OCI-M1 (cell line): ENCODE measurements at places on chromosomes 1 and 21.

DNA sequence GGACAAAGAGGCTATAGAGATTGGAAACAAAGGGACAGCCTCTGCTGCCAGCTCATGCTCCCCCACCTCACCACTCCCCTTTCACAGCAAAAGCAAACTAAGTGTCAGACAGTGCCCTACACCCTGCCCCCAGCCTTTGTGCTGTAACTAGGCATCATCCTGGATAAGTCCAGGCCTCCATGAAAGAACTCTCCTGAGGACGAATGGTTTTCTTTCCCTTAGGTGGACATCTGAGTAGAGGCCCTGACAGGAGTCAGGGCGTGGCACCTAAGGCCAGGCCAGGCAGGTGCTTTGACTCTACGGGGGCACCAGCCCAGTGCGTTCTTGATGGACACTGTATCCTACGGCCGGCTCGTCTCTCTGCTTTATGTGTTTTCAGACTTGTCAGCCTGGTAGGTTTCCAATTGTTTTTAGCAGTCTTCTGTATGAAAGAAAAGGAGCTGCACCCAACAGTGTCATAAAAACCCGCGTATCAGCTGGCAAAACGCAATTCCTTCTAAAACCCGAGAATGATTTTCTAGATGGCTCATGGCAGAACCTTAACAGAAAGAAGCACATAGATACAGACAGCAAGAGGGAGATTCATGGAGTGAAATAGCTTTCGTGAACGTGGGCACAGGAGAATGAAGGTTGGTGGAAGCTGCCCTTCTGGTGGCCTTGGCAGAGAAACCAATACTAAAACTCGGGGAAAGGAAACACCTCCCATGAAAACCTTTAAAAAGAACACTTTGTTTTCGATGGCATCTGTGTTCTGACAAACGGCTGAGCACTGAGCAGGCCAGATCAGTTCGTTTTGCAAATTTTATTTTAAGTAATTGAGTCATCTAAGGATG is 51.7 kb upstream of the AJAP1 start:
- DNase-seq: no peak

- no peak for DNase-seq
These were observed 48.6 kb upstream of the EPS15 start for GRCh38 chr1:51567653-51568052.

DNA sequence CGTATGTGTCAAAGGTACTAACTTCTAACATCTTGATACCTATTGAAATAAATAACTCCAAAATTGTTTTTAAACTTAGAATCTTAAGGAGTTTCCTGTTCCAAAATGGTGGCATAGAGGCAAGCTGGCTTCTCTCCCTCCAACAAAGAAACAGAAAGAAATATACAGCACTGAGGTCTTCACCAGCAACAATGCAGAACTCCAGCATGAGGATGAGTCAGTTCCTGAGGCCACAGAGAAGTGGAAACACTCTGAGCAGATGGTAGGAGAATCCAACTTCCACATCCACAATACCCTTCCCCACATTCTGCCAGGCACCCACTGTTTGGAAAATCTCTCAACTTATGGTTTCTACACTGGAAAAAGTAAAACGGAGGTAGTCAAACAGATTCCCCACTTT is 12.2 kb upstream of the PPIH start:
- no peak for DNase-seq

DNA sequence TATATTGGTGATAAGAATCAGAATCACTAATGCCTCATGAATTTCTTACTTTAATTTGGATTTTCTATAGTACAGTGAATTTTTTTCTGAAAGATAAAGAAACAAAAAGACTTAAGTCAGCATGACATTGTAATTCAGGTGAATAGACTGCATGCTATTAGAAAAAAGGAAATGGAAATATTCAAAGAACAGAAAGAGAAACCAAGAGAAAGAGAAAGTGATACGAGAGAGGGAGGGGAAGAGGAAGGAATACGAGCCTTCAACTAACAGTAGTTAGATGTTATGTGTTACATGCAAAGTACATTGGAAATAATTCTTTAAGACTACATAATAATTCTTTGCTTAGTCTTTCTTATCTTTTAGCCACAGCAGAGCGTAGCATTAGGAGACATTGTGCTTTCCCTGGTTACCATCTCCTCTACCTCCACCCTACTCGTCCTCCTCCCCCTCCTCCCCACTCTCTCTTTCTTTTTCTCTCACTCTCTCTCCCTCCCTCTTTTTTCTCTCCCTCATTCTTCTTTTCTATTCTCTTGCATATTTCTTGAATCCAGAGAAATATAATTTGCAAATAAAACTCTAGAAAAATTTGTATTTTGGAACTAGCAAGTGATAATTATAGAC is 46.4 kb upstream of the ADGRL4 start:
- peak; percentile 92 for DNase-seq

DNA sequence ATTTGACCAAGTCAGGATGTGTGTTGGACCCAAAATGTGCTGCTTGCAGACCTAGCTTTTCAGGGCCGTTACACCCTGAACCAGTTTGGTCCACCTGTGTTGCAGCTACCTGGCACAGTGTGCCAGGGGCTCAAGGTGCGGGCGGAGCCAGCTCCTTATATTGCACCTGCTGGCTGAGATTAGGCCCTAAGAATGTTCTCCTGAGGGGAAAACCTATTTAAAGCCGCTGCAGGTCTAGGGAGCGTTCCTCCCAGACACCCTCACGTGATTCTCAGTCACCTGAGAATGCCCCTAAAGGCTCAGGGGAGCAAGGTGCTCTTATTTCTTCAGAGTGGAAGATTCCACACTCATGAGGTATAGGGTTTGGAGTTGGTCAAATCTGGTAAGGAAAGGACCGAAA is 12.0 kb downstream of the GSTM3 start:
- no peak for DNase-seq

- no peak for DNase-seq
These were observed 429.4 kb upstream of the PTBP2 start for GRCh38 chr1:96292141-96292540.

DNA sequence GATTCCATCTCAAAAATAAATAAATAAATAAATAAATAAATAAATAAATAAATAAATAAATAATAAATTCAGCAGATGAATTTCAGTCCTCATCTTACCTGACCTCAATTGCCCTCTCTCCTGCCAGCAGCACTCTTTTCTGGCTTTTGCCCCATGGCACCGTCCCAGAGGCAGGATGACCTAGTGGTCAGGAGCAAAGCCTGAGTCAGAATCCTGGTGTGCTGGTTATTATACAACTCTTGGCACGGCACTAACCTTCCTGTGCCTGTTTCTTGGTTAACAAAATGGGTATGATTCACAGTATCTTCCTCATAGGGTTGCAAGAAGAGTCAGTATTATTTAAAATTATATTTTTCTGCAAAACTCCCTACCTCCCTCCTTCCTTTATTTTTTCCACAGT is 43.0 kb downstream of the NKAIN1 start:
- no peak for DNase-seq

DNA sequence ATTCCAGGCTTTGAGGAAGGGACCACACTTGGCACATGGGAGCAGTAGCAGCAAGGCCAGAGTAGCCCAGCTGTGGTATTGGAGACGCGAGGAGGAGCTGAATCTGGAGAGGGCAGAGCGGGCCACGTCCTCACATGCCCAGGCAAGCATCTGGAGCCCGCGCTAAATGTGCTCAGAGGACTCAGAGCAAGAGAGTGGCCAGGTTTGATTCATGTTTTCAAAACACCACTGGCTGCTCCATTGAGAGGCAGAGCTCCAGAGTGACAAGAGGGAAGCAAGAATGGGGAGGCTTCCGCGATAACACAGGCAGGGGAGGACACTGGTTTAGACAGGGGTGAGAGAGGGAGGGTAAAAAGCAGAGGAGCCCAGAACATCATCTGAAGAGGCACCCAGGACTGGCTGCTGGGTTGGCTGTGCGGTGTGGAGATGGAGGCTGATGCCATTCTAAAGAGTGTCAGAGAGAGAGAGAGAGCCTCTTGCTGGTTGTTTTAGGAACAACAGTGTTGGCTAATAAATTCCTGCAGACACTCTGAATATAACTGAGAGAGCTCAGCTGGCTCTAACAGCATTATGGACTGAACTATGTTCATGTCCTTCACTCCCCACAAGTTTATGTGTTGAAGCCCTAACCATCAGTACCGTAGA is 32.3 kb downstream of the RCAN1 start:
- peak; percentile 59 for DNase-seq

GRCh38 chr1:57064379-57065140 is 98.7 kb upstream of the C8B start:
- DNase-seq: no peak

DNA sequence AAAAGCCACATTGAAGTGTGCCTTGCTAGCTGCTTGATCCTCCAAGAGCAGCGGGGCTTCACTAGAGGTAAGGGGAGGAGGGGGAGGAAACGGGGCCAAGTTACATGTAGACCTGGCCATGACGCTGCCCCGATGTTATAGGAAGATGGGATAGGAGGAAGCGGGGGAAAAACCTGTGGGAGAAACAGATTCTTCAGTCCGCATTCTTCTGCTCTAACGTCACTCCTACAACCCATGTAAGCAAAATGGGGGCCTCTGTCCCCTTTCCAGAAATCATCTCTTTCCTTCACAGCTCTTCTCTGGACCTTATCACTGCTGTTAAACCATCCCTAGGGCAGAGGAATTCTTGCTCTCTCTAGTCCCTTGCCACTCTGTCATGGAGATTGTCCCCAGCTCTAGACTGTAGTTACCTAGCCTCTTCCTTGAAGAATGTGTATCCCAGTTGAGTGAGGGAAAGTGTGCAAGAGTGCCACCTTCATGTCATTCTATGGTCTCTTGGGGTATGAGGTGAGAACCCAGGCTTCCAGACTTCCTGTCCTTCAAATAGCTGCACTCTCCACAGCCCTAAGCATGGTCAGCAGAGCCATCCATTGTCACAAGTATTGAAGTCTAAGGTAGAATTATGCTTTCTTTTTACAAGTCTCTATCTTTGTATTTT is 11.4 kb downstream of the PLEKHO1 start:
- peak; percentile 39 for DNase-seq

DNA sequence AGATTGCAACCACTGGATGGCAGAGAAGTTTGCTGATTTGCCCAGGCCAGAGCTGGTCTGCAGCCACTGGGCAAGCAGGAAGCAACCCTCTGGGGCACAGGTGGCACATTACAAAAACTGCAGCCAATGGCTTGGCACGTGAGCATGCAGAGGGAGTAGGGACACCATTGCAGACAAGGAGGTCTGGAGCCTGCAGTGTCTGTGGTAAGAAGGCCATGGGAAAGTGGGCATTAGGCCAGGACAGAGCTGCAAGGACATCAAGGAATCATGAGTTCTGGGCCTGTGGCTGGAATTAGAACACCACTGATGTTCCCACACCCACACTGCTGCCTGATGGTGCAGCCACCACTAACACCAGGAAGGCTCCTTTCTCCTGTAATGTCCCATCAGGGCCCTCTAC is 113.0 kb downstream of the TSEN15 start:
- DNase-seq: no peak

DNA sequence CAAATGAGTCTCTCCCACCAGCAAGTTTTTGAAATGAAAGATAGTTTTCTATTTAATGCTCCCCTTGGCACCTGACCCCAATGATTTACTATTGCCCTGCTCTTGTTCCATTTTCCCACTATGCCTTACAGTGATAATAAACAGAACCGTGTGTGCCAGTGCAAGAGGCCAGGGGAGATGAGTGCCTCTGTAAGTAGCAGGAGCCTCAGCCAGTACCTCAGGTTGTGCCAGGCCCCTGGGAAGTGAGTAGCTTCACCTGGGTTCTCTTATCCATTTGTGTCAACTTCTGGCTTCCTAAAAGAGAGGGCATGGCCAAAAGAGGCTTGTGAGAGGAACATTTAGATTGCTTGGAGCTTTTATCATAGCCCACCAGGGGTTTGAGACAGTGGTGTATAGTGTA is 3.4 kb upstream of the ROR1 start:
- DNase-seq: no peak

DNA sequence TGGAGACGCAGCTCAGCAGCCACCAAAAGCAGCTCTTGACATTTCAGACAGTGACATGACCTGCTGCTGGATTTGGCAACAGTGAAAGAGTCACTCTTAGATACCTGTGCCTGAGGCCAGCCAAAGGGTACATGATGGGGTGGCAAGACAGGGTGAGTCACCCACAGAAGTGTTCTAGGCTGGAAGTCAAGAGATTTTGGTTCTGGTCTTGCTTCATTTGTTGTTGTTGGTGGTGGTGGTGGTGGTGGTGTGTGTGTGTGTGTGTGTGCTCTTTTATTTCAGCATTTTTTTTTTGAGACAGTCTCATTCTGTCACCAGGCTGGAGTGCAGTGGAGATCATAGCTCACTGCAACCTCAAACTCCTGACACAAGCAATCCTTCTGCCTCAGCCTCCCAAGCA is 25.8 kb downstream of the SHISAL2A start:
- DNase-seq: no peak

- DNase-seq: no peak
These were observed 20.4 kb upstream of the GPR88 start for GRCh38 chr1:100517515-100517914.

- no peak for DNase-seq
These were observed 5.1 kb upstream of the GNG12 start for GRCh38 chr1:67838180-67838910.

DNA sequence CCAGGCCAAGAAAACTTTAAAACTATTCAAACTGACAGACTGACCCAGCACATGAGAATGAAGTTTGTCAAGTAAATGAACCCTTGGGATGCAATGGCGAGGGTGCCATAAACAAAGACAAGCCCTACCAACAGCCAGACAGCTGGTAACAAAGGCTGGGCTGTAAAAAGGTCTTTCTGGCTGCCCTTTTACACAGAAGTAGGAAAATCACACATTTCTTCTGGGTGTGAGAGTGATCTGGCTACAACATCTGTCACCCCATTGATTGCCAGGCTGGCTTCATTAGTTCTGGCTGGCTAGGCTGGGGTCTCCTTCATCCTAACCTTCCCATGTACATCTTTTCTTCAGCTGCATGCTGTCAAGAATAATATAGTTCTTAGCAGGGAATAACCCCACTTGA is 83.6 kb upstream of the FOXD3 start:
- DNase-seq: no peak

- no peak for DNase-seq
These were observed 25.5 kb upstream of the PRSS38 start for GRCh38 chr1:227790034-227790400.

- no peak for DNase-seq
These were observed 81.8 kb upstream of the KCNA3 start for GRCh38 chr1:110756506-110756905.

- no peak for DNase-seq
These were observed 406.8 kb downstream of the PTBP2 start for GRCh38 chr1:97128426-97128825.

DNA sequence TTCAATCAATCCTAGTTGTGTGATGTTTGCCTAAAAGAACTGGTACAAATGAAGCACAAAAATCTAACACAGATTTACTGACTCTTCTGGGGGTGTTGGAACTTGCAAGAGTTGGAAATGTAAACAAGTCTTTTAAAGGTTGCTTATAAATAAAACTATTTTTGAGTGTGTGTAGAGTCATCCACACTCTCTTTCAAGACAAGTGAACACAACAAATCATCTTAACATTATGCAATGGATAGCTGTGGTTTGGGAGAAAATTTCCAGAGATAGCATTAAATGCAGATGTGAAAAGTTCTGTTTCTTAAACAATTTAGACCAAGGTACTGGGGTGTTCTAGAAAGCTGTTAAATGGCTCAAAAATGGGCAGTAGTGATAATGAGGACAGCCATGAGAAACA is 28.7 kb downstream of the C1orf87 start:
- DNase-seq: no peak

GRCh38 chr1:218658899-218659298 is 313.8 kb downstream of the TGFB2 start:
- no peak for DNase-seq
